ENCODE measurements at places on chromosomes 4 and X.

DNA sequence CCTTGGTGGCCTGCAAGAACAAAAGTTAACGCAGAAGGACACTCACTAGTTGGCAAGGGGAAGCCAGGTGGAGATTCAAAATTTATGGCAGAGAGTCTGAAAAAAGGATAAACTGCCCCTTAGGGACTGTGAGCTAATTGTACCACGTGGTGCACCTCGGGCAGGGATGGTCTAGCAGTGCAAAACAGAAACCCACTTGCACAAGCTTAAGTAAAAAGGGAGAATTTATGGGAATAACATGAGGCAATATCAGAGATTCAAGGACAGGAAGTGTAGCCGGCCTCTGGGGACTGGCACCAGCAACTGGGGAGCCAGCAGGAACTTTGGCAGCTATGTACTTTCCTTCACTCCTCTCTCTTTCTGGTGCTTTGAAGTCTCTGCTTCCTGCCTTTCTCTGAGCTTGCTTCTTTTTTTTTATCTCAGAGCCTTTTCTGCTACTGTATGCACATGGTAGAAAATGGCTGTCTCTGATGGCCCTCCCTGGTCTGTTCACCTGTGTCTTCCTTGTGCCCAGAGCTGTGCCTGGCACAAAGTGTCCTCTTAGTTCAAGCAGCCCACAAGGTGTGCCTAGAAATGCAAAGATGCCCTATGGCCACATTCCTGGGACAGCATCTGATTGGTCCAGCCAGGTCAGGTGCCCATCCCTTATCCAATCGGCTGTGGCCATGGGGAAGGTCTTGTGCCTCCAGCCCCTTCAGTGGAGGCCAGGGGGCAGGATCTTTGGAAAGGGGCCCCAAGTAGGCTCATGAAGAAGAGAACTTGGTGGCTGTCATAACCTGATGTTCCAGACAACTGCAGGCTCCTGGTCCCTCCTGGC lies 114.8 kb upstream of the ATP6AP2 start:
- DNase-seq: no peak

GRCh38 chr4:105088110-105088879 lies 58.4 kb upstream of the TET2 start:
- peak; percentile 7 for DNase-seq

- DNase-seq: no peak
These were observed 897.8 kb downstream of the CENPC start for GRCh38 chr4:66647476-66647875.

DNA sequence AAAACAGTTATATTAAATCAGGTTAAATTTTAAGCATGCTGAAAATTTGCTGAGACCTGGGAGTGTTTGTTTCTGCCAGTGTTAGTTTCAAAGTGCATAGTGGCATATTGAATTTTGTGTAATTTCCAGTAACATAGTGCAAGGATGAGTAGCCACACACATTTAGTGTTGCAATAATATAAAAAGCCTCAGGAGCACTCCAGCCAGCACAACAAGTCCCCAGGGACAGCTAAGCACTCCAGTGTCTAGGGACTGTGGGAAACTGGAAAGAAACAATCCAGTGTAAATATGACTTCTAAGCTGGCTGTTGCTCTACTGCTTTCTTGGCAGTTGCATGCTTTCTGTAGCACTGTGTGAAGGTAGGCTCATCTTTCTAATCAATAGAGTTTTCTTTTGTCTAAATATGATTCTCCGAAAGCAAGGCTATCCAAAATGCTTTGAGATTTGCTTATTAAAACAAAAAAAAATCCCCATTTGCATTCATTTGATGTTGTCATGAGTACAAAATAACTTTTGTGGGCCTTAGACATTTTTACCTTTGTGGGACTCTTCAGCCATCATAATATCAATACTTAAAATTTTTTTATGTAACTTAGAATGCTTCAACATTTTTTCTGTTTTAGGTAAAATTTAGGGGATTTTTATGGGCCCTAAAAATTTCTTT lies 24.2 kb upstream of the CXCL2 start:
- peak; percentile 94 for DNase-seq

- no peak for DNase-seq
These were observed 93.6 kb downstream of the PDLIM5 start for GRCh38 chr4:94545296-94545695.

GRCh38 chrX:1475881-1476280 lies 23.2 kb upstream of the ASMTL start:
- no peak for DNase-seq

GRCh38 chr4:96164814-96165351 lies 325.0 kb downstream of the PDHA2 start:
- no peak for DNase-seq

DNA sequence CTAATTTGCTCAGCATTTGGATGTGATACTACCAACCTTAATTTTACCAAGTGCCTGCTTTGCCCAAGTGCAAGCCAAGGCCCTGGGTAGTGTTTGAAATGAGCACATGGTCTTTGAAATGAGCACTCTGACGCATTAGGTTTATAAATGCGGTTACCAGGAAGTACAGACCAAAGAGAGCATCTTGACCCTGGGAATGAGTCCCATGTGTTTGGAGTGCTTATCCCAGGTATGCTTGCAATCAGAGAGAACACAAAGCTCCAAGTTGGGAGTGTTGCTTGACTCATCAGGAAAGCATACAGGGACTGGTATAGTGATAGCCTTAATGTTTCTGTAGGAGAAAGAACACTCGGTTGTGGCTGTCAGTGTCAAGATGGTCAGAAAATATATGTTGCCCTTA lies 203.6 kb upstream of the MAMLD1 start:
- no peak for DNase-seq

GRCh38 chr4:140790171-140790570 lies 34.0 kb upstream of the TBC1D9 start:
- DNase-seq: no peak

DNA sequence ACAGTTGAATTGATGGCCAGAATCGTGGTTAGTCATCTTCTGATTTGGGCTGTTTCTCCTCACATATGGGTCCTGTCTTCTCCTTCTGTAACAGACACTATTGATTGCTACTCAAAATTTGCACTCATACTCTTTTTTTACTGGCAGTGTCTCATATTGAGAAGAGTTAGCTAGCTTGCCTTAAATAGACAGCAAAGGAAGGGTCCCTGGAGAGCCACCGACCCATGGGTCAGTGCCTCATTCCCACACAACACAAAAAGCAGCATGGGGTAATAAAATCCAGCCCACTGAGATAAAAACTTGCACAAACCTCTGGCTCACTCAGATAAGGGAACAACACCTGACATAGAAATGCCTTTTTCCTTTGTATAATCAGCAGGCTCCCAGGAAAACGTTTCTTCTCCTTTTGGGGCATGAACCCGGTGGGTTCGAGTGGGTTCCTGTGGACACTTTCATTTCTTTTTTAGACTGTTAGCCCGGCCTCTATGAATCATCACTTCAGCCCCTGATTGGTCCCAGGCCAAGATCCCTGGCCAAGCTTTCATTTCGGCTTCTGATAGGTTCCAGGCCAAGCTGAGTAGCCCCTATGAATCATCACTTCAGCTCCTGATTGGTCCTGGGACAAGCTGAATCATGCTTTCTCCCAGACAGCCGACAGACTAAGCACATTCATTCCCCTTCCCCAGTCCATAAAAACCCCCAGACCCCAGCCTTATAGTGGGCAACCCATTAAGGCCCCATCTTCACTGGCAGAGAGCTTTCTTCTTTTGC lies 408.1 kb downstream of the DCAF12L2 start:
- no peak for DNase-seq

DNA sequence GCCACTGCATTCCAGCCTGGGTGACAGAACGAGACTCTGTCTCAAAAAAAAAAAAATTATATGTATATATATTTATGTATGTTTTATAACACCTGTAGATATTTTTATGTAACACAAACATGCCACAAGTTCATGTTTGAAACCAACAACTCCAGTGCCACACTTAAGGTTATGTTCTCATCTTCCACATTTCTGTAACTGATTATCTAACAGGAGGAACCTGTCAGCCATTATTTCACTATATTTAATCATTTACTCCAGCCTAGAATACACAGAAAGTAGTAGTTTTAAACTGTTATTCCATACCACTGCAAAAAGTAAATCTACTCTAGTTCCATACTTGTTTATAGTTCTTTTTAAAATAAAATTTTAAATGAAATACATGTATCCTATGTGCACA lies 32.3 kb downstream of the MCUB start:
- no peak for DNase-seq

DNA sequence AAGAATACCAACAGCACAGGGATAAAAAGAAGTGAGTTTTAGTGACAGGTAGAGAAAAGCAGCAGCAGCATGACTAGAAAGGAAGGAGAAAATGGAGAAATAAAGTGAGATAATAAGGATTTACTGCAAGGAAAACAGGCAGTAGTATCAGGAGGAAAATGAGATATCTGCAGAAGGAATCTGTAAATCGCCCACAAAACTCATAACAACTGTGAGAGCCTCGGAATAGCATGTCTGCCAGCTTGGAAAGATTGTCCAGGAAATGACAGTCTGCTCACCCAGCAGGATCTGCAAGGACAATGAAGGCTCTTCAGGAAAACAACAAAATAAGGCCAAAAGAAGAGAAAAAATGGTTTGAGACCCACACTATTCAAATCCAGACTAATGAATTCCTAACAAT lies 47.4 kb downstream of the CXXC4 start:
- DNase-seq: no peak

DNA sequence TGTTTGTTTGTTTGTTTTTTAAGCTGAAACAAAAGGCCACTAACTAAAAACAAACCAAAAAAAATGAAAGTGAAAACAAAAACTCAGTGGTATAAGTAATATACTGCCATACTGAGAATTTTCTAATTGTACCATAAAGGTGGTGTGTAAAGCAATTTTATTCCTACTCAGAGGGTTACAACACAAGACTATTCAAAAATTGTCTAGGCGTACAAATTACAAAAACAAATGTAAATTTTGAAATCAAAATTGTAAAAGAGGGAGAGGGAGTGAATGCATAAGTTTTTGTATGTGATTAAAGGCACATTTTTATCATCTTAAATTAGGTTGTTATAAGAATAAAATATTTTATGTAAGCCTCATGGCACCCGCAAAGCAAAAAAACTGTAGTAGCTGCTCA lies 232.6 kb downstream of the STK32B start:
- no peak for DNase-seq

- no peak for DNase-seq
These were observed 26.3 kb upstream of the MAPK10 start for GRCh38 chr4:86386201-86386600.

DNA sequence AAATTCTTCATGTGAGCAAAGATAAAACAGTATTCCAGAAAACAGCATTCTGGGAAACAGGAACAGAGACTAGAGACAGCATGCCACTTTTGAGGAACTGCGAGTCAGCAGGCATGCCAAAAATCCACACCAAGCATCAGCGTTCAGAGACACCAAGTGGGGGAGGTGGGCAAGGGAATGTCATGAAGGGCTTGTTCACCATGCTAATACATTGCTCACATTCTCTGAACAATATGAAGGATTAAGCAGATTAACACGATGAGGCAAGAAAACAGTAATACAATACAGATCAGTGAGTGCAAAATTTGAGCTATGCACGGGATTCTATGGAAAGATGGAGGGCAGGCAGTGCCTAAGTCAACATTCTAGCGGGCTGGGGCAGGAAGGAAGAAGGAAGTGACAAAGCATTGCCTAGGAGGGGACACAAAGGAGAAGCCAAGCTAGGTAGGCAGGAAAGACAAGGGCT lies 278.3 kb downstream of the FBXW7 start:
- DNase-seq: peak; percentile 25

GRCh38 chr4:22539251-22539650 lies 23.4 kb upstream of the ADGRA3 start:
- DNase-seq: no peak

- no peak for DNase-seq
These were observed 25.9 kb upstream of the CLDN24 start for GRCh38 chr4:183348136-183348535.

DNA sequence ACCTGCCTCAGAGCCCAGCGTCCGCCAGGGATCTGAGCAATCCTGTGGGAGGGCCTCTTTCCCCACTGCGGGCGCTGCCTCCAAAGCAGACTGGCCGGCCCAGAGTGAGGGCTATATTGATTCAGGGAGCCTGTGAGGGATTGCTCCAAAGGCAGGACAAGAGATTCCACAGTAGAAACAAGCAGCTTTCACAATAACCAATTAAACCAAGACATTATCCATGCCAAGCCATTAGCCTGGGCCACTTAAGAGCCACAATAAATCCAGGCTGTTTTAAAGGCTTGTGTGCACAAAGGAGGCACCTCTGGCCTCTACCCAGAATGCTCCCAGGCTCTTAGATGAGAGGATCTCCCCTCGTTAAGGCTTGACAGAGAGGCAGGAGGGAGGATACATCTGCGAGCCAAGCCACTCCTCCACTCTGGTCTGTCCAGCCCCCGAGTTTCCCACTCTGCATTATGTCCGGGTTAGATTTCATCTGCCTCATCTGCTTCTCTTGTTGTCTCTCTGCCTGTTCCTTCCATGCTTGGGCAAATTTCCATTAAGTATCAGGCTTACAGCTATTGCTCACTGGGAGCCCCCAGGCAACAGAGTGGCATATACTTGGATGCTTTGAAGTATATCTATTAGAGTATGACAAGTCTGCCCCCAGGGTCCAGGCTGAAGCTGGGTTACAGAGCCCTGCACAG lies 357.9 kb downstream of the UNC5C start:
- DNase-seq: no peak

DNA sequence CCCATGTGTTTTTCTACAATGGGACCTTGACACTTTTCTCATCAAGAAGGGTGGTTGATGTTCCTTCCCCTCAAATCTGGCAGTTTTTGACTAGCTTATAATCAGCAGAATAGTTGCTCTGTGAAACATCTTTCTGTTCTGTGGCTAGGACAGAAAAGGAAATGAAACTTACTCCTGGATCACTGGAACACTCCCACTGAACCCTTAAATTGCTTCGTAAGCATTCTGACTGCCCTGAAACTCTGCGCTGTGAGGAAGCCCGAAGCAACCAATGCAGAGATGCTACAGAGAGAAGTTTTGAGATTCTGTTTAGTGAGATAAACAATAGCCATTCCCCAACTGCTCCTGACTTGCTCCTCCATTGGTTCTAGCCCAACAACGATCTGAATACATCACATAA lies 602.2 kb downstream of the CENPC start:
- DNase-seq: no peak

DNA sequence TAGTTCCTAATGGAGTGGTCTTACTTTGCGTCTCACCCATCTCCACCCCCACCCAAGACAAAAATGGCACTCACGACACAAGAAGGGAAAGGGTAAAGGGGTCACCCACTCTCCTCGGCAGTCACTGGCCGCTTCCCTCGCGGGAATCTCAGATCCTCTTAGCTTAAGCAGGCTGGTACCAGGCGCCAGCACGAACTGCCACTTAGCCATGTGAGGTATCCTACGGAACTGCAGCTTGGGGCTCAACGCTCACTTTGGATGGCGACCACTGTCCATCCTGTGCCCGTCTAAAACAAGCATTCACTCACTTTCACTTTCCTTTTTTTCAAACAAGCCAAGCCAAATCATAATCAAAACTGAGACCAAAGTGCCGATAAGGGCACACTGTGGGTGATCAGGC lies 14.6 kb upstream of the MAGIX start:
- no peak for DNase-seq

DNA sequence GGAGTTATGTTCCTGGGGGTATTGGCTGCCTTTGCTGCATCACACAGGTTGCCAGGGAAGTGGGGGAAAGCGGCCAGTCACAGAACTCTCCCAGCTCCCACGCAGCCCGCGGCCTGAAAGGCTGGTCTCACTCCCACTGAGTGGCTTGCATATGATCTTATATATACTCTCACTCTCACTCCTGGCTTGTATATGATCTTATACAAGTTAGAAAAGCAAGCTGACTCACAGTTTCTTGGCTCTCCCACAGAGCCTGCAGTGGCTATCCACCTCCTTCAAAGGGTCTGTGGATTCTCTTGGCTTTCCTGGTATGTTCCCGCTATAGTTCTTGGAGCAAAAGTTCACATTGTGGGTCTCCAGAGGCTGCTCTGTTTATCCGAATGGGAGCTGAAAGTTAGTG lies 833.5 kb upstream of the GALNTL6 start:
- no peak for DNase-seq

GRCh38 chrX:136780241-136780640 lies 491 bp downstream of the ARHGEF6 start:
- DNase-seq: no peak
